Myocyte (in vitro differentiated cells): ENCODE measurements at places on chromosomes 6 and 20.
A peak's percentile ranks its signal among the peaks of the same experiment; 100 is the strongest.

DNA sequence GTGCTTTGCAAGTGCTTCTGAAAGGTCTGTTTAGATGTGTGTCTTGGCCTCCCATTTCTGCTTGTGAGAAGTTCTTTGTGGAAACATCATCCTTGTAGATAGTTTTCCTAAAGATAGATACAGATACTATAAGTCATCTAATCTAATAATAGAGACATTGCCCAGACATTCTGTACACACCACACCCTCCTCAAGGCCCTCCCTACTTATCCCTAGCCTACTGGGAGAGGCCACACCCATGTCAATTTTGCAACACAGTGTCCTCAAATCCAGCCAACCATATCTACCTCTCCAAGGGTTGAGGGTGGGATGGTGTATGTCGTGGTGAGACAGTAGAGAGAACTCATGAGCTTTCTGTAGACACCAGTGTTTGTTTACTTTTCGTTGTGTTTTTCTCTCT, 6.2 kb downstream of the KDM1B start:
- peak; percentile 69 for DNase-seq

DNA sequence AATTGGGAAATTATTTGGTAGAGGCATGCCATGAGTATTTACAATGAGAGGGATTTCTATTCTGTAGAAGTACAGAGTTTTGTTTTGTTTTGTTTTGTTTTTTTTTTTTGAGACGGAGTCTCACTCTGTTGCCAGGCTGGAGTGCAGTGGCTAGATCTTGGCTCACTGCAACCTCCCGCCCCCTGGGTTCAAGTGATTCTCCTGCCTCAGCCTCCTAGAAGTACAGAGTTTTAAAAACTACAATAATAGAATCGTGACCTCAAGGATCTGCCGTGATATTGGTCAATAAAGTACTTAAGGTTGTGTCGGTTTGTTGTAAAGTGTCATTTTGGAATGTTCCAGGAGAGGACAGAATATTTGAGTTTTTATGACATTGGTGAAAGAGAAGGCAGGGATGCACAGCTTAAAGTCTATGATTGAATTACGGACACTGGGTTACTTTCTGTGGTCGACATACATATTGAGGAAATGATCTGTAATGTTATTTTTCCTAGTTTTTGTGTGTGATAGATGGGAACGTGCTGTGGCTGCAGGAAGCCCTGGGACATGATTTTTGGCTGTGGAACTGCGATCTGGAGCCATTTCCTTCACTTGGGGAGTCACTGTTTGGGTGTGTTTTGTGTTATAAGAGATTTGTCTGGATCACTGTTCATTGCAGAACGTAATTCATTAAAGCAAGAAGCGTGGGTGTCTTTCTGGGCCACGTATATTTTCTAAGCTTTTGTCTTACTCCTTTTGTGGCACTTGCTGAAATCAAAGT, 59.6 kb downstream of the TIAM2 start:
- no peak for DNase-seq

DNA sequence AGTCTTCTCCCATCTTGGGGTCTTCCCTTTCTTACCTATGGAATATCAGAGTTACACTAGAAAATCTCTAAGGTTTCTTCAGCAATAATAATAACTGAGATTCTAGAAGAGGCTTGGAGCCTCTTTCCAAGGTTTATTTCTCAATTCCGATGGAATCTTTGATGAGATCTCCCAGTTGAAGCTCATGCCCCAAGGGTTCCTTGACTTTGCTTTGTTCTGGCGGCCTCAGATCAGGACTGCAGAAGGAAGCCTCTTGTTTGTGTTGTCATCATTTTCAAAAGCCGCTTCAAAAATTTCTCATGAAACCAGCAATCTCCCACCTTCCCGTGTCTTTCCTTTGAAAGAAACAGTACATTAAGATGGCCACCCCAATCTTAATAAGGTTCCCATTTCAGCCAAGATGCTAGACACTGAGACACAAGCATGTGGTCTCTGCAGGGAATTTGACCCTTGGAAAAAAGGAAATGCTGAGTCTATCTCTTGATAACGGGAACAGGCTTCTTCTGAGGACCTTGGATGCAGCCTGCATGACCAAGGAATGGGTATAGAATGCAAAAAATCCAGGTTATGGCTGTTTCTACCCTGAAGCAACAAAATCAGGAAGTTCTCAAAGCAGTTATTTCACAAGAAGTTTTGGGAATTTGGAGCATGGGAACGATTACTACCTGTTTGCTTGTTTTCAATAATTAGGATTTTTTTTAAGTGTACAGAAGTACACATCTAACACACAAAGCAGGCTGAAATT, 141.6 kb downstream of the CD24 start:
- DNase-seq: no peak

- no peak for DNase-seq
These were observed 302.7 kb downstream of the RFPL4B start for GRCh38 chr6:112649853-112650252.

DNA sequence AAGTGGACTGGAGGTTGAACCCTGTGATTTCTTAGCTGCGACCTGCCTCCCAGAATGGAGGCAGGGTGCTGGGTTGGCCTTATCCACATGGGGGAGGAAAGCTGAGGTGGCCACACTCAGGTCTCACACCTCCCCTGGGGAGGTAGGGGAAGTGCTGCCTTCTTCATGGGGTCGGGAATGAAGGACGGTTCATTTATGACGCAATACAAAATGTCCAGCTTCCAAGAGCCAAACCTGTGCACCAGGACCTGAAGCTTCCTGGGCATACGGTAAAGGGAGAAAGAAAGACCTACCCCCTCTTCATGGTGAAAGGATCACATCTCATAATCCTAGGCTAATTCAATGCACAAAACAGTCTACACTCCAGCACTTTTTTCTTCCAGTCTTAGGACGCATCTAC, 150.6 kb upstream of the CDYL start:
- DNase-seq: no peak

DNA sequence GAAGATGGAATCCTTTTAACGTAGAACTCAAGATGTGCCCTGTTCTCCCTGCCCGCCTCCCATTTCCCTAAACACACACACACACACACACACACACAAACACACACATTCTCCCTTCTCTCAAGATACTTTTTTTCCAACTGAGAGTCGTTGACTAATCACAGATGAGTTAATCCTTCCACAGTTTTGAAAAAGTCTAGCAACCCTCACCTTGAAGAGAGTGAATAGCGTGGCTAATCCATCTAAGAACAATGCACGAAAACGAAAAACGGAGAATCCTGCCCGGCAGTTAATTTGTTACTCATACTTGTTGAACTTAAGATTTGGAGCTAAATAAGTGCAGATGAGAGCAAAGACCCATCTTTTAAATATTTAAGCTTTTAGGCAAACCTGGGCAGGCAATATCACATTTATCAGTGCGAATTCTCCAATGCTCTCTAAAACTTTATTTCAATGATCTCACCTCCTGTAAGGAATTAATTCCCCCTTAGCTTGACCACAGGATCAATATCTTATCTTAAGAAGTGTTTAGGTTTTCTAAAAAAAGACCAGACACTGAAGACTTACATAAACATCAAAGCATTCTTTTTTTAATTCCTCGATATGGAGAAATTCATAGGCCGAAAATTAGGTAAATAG, 1.1 kb downstream of the AGPAT4 start:
- no peak for DNase-seq

GRCh38 chr6:43428874-43429273, 1.5 kb downstream of the ABCC10 start:
- no peak for DNase-seq

- DNase-seq: no peak
These were observed 11.0 kb downstream of the RIPOR3 start for GRCh38 chr20:50680105-50680960.

DNA sequence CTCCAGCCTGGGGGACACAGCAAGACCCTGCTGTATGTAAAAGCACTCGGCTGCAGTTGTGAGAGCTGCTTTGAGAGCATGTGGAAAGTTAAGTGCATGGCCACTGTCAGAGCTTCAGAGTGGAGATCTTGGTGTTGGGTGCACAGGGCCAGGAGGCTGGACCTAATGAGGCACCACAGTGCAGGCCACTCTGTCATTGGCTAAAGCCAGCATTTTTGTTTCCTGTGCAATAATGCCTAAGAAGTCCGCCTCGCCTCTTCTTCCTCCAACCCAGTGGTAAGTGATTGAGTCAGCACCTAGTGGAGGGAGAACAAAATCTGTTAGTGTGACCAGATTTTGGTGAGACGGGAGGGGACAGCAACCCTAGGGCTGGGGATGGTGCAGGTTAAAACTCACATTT, 60.6 kb downstream of the SSR1 start:
- DNase-seq: no peak

DNA sequence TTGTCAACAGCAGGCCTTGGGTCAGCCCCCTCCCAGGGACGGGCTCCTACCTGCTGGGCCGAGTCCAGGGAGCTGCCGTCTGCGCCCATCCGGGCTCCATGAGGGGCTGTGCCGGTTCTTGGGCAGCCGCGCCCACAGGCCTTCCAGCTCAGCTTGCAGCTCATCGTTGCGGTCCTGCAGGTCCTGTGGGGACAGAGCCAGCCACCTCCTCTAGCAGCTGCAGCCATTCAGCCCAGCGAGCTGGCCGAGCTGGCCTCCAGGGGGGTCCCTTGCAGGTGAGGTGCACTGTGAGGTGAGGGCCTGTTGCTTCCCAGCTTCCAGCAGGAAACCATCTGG, 74.4 kb downstream of the GINS1 start:
- no peak for DNase-seq

GRCh38 chr20:54140927-54141566, 32.7 kb downstream of the CYP24A1 start:
- DNase-seq: peak; percentile 13

DNA sequence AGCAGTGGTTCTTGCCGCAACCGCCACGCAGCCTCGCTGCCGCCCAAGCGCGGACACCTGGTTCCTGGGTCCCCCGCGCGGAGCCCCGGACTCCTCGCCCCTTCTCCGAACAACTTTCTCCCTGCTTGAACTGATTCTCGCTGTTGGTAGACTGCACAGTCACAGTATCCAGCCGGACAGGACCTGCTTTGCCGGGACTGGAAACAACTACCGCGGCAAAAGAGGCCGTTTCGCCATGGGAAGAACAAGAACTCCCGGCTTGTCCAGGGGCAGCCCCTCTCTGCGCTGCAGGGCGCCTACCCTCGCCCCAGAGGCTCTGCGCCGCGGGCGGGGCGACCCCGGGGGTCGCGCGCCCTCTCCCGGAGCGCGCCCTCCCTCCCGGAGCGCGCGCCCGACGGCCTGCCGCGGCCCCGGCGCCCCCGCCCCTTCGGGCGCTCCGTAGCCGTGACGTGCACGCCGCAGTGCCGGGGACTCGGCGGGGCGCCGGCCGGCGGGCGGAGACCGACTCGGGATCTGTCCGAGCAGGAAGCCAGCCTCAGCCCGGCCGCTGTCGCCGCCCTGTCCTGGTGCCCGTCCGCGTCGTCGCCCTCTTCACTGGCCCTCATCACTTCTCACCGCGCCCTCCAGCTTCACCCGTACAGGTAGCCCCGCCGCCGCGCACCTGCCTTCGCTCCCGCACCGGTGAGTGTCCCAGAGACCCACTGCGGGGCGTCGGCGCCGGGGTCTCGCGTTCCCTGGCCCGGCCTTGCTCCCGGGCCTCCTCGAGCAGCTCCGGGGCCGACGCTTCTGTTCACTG, at the start of gene MYO6:
TSS of gene MYO6 (plus strand) at position 497 of the 796 bp plus-strand sequence. CDS start 68,309 bp downstream, outside the sequence.
- DNase-seq: peak; percentile 75

GRCh38 chr6:34661357-34661756, 35.2 kb downstream of the ILRUN start:
- no peak for DNase-seq

GRCh38 chr6:141316236-141316635, 816.5 kb upstream of the GJE1 start:
- no peak for DNase-seq

DNA sequence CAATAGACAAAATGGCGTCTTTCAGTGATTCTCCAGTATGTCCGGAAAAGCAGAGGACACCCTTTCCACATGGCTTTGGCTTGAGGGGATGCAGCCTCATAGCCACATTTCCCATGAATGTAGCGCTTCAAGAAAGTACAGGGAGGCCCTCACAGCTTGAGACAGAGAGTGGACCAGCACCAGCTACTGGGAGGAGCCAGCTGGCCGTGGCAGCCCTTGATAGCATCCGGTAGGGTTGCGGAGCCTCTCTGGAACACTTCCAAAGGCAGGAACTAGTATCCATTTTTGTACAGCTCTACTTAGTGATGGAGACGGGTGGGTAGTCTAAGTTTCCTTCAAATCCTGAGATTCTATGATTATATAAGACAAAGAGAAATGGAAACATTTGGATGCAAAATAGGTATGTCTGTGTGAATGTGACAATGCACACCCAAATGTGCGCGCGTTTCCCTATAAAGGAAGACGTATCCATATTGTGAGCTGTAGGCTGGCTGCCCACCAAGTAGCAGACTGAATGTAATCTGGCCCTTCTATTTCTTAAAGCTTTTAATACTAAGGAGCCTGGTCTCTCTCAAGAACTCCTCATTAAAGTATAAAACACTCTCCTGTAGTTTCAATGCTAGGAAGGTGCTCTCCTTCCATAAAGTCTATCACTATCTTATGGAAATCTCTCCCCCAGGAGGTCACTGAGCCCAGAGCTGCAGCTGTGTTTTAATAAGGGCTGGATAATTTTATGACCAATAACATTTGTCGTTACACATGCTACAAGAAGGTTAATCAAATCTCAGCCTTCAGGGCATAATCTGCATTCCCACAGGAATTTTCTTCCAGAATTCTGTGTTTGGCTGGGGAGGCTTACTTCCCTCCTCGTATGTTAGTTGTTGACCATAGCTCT, 74.0 kb downstream of the SOBP start:
- no peak for DNase-seq

GRCh38 chr6:1821164-1821512, 211.4 kb downstream of the FOXC1 start:
- DNase-seq: no peak

DNA sequence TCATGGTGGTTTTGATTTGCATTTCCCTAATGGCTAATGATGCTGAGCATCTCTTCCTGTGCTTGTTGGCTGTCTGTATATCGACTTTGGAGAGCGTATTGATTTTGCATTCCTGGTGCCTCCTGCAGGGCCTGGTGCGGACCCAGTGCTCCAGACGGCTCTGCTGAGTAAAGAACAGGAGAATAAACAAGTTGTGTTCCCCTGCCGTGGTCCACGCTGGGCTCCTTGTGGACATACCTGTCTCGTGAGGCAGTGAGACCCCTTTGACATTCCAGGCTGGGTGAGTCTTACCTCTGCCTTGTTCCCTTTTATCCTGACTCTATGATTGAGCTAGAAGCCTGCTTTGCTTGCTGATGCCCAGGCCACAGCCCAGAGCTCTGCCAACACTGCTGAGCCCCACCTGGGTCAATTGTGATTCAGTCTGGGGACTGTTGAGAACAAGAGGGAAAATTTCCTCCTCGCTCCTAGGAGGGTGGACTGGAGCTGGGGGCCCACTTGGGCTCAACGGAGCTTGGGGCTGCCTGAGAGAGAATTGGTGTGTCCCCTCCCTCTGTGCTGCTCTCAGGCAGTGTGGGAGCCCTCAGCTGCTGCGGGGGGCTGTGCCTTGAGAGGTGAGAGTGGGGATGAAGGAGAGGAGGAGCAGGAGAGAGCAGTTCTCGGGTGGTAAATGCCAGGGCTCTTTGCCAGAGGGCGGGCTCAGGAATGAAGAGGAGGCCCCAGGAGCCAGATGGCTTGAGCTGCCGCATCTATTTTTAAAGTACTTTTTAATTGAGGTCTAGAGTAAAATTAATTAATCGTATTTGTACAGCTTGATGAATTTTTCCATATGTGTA, 43.7 kb upstream of the PMEPA1 start:
- no peak for DNase-seq

- DNase-seq: no peak
These were observed 562.2 kb upstream of the NOX3 start for GRCh38 chr6:156017838-156018237.

GRCh38 chr20:23583526-23583925, 15.2 kb upstream of the CST9L start:
- no peak for DNase-seq
